Activated CD8-positive, alpha-beta memory T cell treated with anti-CD3 and anti-CD28 coated beads, Interleukin-2, amount 10 ng/mL, durations not matched to agents 7 days and 5 days (primary cell): ENCODE measurements at places on chromosomes 5 and 9.

GRCh38 chr5:314676-315487 lies 6.6 kb upstream of the AHRR start:
- DNase-seq = no peak

DNA sequence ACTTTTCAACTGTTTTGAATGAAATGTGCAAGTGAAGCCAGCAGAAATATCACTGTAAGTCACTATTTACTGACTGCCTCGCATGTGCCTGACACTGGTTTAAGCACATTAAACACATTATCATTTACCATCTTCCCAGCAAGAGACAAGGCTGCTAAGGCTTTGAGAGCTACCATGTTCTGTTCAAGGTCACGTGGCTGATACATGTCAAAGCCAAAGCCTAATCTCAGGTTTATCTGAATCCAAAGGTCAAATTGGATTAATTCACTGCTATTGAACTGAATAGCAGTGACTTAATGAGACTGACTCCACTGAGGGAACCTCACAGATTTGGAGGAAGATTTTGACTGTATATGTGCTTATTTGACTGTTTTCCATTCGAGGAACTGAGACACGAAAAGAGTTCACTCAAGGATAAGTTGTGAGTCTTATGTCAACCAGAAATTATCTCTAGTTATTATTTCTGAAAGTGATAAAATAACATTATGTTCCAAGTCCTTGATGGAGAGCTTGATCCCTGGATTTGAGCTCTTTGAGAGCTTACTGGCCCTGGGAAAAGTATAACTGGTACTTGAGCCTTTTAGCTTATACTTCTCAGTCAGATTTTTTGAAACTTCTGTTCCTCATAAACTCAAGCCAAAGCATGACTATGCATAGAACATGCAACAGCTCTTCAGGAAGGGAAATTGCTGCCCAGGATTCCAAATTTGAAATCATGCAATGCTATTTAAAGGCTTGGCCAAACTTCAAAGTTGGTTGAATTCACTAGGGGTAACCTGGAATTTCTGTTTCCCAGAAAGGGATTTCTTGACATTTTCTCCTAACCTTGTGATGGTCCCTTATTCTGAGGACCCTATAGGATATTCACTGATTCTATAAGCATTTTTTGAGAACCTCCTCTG lies 23.4 kb upstream of the ARHGAP26 start:
- DNase-seq = no peak

GRCh38 chr5:81402192-81402930 lies 8.4 kb upstream of the ACOT12 start:
- no peak for DNase-seq

GRCh38 chr5:3684118-3684517 lies 88.5 kb downstream of the IRX1 start:
- DNase-seq = no peak

DNA sequence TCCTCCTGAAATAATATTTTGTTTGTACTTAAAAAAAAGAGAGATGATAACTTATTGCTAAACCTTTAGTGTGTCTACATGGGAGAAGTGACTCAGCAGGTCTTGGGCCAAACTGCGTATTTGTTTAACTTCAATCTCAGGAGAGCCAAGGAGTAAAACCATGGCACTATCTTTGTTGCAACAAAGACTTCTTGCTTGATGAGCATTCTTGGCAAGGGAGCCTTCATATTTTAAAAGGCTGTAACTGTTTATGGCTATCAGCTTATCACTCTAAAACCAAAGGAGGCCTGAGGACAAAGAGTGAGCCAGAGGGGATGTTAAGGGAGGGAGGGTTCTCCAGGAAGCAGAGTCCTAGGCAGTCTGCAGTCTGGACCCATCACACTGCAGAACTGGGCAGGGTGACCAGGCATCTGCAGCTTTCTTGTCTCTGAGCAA lies 216.2 kb upstream of the S1PR3 start:
- DNase-seq = no peak
